Central memory CD8-positive, alpha-beta T cell (primary cell): ENCODE measurements at places on chromosomes 1 and 21.

DNA sequence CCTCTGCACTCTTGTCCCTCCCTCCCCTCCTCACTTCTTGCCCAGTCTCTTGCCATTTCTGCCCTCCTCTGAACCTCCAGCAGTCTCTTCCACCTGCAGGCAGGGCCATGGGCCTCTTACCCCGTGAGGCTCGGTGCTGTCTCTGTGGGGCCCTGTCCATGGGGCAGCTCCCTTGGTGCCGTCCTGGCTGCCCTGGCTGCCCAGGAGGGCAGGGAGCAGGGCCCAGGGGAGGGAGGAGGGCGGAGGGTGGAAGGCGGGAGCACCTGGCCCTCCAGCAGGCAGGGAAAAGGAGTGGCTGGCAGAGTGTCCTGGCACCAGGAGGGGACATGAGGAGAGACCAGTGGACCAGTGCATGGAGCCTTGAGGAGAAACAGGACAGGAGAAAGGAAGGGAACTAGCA lies at the start of gene RORC:
Gene RORC (minus strand): TSS at position 198 of the 400 bp plus-strand sequence. CDS start 38 bp downstream, at position 160.
- no peak for DNase-seq

GRCh38 chr21:43928222-43929125 lies 63.5 kb downstream of the AGPAT3 start:
- DNase-seq: no peak

DNA sequence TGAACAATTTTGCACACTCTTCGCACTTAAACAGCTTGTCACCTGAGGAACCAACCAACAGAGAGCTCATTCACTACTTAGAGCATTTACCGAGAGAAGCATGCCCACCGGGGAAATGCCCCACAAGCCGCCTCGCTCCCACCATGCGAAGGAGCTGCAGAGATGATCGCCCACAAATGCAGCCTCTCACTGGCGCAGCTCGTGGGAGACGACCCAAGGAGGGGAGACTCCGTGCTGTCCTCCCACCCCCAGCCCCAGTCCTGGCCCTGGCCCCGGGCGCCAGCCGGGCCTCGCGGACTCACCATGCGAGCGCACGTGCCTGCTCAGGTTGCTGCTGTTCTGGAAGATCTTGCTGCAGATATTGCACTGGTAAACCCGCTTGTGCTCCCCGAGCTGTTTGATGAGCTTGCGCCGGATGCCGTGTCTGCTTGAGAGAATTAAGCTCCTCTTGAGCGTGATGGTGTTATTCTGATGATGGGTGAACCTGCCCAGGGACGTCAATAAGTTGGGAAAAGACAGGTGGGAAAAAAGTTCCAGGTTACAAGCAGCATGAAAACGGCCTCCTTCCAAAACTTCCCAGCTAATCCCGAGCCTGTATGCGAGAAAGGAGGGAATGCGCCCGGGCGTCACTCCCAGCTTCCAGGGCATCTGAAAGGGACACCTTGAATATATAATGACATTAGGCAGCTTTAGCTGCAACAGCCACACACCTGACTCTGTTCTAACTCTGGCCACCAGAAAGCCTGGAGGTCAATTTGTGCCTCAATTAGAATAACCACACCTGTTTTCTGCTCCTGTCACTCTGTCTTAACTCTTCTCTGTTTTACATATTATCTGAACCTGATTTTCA lies 42.8 kb downstream of the PRDM15 start:
- DNase-seq: no peak

GRCh38 chr21:44253832-44254710 lies 7.6 kb downstream of the DNMT3L start:
- no peak for DNase-seq

- no peak for DNase-seq
Measured at GRCh38 chr1:219710529-219711194, 97.8 kb upstream of the ZC3H11B start.

DNA sequence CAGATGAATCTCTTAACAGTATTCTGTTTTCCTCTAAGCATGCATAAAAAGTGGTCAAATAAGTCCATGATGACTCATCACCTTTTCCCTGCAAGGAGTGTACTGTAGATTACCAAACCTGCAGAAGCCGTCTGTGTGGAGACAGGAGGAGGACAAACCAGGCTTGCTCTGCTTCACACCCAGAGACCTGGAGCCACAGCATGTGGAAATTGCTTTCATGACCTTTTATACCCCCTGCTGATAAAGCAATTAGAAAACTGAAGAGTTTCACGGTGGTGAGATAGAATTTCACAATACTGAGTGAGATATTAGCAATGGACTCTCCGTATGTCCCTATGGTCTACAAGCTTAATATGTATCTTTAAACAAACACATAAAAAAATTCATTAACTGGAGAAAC lies 9.4 kb downstream of the CORT start:
- DNase-seq: no peak

- no peak for DNase-seq
Measured at GRCh38 chr1:63414691-63415365, 47.4 kb downstream of the ALG6 start.

- DNase-seq: no peak
Measured at GRCh38 chr1:212753749-212754148, 37.8 kb downstream of the NSL1 start.

DNA sequence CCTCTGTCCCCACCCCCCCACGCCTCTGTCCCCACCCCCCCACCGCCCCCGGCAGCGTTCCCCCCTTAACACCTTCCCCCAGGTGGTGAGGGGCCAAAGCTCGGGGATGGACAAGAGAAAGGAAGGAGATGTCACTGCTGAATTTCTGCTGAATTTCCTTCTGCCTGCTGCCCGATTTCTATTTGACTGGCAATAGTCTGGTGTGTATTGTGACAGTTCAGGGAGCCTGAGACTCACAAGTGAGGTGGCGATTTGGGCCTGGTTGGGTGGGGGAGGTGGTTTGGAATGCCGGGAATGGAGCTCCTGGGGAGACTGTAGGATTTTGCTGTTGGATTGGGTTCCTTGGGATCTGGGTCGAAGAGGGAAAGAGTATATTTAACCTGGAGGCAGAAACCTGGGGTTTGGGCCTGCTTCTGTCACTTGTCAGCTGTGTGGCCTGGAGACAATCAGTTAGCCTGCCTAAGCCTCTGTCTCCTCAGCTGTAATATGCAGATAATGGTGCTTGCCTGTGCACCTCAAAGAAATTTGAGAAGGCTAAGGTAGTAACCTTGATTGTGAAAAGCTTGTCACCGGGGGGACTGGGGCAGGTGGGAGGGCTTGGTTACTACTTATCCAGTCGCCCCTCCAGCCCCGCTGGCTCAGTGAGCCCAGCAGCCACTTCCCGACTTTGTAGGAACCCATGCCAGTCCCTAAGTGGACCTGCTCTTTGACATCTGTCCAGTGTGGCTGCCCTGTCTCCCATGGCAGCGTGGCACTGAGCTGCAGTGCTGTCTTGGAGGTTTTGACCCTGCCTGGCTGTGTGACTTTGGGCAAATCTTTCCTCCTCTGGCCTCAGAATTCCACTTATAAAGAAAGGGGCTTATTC lies 7.7 kb upstream of the LMNA start:
- no peak for DNase-seq

GRCh38 chr21:29359718-29360117 lies 61.0 kb downstream of the BACH1 start:
- DNase-seq: no peak

GRCh38 chr1:88188038-88188437 lies 496.0 kb upstream of the PKN2 start:
- DNase-seq: no peak

- DNase-seq: no peak
Measured at GRCh38 chr1:74571493-74571800, 59.0 kb upstream of the LRRC53 start.
